ENCODE measurements at places on chromosomes 5 and 9.

- no peak for DNase-seq
Measured at GRCh38 chr9:105376893-105377292, 70.9 kb upstream of the FSD1L start.

DNA sequence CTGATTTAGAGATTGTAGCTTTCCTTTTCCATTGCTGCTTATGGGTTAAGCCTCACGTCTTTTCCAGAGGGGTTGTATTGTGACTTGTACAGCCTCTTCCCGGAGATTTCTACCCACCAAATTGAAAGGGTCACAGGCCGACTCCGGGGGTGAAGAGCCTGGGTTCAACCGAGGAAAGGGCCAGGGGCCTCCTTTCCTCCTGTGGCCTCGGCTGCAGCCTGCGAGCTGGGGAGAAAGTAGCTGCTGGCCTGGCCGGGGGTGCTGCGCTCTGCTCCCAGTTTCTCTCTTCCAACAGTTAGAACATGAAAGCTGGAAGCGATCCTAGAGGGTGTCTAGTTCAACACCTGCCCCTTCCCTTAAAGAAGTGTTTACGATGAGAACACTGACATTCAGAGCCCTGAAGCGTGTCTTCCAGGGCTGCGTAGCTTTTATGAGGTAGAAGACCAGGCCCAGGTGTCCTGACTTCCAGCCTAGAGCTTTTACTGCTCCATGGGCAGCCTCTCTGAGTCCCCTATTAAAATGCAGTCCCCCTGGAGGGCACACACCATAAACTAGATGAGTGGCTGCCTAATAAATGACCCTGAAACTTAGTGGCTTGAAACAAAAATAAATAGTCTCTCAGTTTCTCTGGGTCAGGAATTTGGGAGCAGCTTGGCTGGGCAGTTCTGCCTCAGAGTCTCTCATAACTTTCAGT lies 56.9 kb downstream of the ACER2 start:
- DNase-seq: no peak

DNA sequence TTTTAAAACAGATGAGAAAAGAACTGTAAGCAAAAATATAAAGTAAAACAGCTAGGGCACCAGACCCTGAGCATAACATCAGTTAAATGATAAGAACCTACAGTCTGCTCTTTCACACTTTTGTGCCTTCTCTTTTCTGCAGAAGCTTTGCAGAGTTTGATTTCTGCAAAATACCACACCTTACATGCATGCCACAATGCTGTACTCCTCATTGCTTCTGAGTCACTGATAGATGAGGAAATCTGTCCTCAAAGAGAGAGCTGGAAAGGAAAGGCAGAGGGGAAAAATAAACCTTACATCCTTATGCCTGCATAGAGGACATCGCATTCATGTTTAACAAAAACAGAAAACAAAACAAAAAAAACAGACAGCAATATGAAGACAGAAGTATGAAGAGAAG lies 142.9 kb downstream of the ATPSCKMT start:
- DNase-seq: no peak

- DNase-seq: no peak
Measured at GRCh38 chr9:13586587-13587374, 307.3 kb upstream of the MPDZ start.

GRCh38 chr5:150075233-150075632 lies 11.1 kb downstream of the CSF1R start:
- DNase-seq: no peak

- DNase-seq: no peak
Measured at GRCh38 chr9:8237096-8237495, 437.5 kb upstream of the DMAC1 start.

GRCh38 chr5:135993880-135994636 lies 34.7 kb upstream of the TGFBI start:
- DNase-seq: no peak

GRCh38 chr9:125580701-125581286 lies 126.2 kb downstream of the MAPKAP1 start:
- no peak for DNase-seq

DNA sequence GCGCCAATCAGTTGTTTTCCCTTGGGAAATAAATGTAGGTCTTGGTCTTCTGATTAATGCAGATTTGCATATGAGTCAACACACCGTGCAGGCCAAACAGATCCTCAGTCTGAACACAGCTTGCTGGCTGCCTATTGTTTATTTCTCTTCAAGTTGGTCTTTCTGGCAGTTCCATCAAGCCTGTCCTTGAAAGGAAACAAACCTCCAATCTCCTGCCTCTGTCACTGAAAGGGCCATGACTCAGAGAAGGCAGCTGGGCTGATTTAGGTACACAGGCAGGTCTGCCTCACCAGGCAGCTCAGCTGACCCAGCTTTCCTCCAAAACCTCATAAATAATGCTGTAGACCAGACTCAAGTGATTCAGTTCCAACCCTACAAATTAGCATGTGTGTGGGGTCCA lies 175.9 kb downstream of the MAN2A1 start:
- DNase-seq: no peak

DNA sequence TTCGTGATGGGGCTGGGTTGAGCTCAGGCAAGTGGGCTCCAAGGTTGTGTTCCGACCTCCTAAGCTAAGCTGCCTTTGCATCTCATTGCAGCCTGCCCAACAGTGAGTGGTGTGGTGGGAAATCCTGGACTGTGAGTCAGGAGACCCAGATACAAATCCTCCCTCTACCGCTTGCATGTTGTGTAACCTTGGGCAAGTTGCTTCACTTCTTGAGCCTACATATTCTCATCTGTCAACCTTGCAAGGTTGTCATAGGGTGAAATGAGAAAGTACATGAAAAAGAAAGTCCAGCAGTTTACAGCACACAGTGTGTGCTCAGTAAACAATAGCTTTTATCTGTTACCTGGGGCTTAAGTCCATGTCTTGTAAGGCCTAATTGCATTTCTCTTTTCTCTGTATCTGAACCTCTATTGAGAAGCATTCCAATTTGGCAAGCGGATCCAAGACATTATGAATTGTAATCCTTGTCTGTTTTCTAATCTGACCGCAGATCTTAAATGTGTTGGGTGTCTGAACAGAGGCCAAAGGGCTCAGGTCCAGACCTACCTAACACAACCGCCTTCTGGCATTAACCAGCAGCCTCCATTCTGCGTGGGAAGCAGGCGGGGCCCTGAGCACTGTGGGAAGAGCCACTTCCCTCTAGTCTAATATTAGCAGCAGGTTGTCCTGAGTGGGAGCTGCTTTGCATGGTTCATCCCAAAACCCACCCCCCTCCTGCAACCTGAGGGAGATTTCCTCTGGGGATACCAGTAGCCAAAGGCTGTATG lies 1.8 kb upstream of the GALNT12 start:
- DNase-seq: no peak

DNA sequence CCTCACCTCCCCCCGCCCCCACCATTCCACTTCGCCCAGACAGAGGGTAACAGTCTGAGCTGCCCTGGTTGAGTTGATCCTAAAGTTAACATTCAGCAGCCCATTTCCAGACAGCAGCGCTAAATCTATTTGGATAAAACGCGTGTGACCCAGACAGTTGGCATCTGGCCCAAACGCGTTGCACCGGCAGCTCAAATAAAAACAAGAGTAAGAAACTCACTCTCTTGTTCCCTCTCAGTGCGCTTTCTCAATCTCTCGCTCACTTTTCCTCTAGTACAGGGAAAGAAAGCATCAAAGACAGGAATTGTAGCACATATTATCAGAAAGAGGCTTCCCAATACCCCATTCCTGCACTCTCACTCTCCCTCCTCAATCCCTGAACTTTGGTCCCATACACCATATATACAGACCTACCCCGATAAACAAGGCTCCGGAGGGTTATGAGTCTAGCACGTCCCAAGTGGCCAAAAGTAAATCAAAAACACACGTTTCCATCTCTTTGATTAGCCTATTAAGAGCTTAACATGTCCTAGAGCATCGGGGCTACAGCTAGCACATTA lies 1.3 kb downstream of the ADAMTS6 start:
- no peak for DNase-seq

- DNase-seq: no peak
Measured at GRCh38 chr5:151097820-151098767, 17.3 kb upstream of the TNIP1 start.

DNA sequence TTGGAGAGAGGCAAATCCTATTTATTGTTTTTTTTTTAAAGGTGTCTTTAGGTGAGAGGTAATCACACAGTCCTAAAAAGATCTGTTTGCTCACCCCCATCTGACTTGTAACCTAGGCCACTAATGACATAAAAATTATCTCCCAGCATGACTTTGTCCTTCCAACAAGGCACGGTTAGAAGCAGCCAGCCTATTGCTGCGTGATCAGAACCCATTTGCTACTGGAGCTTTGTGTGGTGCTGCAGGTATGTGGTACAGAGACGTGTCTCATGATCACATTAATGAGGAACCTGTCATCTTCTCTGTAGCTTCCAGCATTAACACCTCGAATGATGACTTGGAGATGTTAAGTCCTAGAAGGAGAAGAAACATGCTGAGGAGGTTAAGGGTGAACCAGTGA lies 555.8 kb upstream of the TLE4 start:
- peak; percentile 91 for DNase-seq

- DNase-seq: no peak
Measured at GRCh38 chr9:95091601-95092261, 225.8 kb downstream of the FANCC start.

DNA sequence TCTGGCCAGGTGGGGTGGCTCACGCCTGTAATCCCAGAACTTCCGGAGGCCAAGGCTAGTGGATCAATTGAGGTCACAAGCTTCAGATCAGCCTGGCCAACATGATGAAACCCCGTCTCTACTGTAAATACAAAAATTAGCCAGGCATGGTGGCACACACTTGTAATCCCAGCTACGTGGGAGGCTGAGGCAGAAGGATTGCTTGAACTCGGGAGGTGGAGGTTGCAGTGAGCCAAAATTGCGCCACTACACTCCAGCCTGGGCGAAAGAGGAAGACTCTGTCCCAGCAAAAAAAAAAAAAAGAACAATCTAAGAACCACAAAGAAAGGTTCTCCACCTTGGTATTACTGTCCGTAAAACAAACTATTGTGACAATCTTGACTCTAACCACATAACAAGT lies 9.7 kb downstream of the MYO10 start:
- no peak for DNase-seq

DNA sequence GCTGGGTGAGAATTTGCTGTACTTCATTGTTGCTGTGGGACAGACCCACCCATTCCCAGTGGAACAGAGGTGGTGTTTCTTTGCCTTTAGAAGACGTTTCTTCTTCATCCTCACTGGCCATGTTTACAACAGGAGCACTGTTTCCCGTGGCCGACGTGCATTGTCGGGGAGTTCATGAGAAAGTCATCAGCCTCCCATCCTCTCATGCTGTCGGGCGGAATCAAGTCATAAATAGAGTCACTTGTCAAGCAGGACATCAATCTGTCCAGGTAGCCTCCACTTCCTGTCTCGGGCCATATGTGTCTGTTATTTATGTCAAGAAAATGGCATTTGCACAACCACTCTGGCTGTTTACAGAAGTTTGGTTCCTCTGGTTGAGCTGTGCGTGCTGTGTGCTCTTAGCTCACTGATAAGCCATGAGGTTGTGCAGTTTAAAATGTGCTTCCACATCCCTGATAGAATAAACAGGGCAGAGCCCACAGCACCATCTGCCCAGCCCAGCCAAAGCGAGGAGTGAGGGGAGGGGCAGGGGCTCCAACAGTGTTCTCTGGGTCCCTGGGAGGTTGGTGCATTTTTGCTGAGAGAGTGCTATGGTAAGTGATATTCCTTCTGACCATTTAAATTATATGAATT lies 401.9 kb upstream of the IRX2 start:
- DNase-seq: no peak

- DNase-seq: no peak
Measured at GRCh38 chr9:31248156-31248555, 1136.3 kb upstream of the ACO1 start.

- no peak for DNase-seq
Measured at GRCh38 chr5:107979900-107980299, 309.2 kb upstream of the EFNA5 start.

GRCh38 chr5:131305138-131305689 lies 41.4 kb downstream of the CDC42SE2 start:
- DNase-seq: no peak

- no peak for DNase-seq
Measured at GRCh38 chr5:179297486-179298180, 47.6 kb downstream of the ADAMTS2 start.

DNA sequence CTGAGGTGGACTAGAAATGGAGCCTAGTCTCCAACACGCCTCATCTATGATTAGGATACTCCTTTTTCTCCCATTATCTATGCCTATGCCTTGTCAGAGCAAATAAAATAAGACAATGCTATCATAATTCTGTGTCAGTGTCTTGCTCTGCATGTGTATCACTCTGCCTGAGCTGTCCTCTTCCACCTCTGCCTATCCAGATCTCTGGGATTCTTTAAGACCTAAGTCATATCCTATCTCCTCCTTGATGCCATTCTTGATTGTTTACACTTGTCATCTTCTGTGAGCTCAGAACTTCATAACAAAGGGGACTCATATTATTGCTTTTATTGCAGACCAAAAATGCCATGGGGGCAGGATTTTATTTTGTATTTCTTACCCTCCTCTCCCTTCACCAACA lies 351.2 kb upstream of the C9orf72 start:
- DNase-seq: no peak

- no peak for DNase-seq
Measured at GRCh38 chr5:90557871-90558270, 726 bp upstream of the ADGRV1 start.

DNA sequence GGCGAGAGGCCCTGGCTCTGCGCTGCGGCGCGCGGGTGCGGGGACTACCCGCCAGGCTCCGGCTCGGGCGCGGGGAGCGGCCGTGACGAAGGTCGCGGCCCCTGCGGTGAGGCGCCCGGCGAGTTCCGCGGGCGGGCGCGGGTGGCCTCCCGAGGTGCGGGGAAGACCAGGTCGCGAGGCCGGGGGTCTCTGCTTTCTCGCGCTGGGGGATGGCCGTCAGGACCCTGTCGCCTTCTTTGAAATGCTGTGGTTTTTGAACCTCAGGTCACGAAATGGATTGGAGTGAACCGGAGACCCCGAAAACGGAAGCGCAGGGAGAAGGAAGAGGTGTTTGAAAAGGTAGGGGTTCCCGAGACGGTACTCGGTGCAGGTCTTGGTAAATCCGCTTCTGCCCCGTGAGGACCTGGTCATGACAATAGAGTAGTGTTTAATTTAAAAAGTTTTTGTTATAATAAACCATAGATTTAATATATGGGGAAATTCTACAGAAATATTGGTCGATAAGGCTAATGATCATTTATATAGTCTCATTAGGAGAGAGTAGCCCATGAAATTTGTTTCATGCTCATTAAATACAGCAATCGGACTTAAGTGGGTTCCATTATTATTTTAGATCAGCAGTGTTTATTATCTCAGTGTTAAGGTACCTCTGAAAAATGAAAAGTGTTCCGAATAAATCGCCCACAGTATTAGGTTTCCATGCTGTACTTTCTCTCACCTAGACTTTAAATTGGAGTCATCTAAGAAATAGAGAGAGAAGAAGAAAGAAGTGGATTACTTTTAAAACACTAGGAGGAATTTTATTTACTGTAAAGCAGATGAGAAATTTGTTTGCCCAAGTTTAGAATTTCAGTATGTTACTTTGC lies 279.0 kb downstream of the AOPEP start:
- no peak for DNase-seq

DNA sequence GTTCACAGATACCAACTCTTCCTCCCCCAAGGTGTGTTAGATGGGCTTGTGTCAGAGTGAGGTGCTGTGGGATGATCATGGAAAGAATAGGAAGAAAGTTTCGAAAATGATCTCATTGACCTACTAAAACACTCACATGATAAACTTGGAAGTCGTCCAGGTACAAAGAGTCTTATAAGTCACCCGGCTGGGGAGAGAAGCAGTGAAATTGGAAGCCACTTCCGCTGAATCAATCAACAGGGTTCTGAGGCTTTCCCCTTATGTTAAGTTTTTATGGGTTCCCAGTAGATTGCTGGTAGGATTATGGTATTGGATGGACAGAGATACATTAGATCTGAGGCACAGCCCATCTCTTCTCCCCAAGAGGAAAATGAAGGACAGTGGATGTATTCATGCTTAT lies 218.8 kb upstream of the MSX2 start:
- DNase-seq: no peak
